AG20443 (cell line): ENCODE measurements at places on chromosomes 3 and 15.

DNA sequence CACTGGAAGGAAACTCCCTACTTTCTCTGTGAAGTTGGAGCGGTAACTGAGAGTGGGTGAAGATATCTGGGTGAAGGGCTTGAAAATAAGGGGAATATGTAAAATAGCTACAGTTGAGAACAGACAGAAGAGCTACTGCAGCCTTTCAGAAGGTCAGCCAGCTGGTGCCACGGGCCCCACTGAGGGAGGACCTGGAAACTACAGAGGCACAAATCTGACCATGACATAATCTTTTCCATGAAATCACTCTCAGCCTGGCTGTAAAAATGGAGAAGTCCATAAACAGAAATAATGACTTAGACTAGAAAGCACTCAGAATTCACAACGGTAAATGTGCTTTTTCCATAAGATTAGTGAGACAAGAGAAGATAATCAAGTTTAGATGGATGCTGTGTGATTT, 46.4 kb downstream of the ST3GAL6 start:
- DNase-seq: no peak

- DNase-seq: peak; percentile 58
These were observed 3.7 kb upstream of the CPA3 start for GRCh38 chr3:148861277-148861869.

DNA sequence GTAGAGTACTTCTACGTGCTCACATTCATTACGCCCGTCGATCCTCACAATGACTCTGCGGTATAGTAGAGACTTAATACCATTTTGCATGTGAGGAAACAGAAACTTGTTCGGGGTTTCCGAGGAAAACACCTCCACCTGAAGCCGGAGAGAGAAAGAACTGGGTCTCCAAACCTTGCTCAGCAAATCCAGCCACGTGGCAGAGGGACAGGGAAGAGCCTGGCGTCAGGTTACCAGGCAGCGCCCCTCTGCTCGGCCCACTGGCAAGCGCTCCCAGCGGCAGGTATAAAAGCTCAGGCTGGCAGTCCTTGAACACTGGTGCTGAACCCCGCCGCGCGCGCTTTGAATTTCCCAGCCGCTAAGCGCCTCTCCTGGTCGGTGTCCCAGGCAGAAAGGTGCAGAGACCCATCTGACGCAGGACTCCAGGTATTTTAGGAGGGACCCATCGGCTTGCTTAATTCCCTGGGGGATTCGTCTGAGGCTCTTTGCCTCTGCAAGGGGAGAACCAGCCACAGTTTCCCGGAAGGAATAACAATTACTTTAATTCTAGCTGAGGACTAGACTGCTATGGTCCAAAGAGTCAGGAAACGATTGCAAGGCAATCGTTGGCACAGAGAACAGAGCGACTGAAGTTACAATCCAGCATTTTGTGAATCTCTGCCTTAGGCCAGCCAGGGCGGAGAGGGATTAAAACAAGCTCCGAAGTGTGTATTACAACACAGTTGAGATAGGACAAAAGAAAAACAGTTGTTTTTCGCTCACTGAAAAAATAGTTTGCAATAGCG, at the start of gene C2CD4A:
Gene C2CD4A, plus strand, starts transcription at position 315 of the 785 bp plus-strand sequence. CDS start 637 bp downstream, outside the sequence.
- no peak for DNase-seq

DNA sequence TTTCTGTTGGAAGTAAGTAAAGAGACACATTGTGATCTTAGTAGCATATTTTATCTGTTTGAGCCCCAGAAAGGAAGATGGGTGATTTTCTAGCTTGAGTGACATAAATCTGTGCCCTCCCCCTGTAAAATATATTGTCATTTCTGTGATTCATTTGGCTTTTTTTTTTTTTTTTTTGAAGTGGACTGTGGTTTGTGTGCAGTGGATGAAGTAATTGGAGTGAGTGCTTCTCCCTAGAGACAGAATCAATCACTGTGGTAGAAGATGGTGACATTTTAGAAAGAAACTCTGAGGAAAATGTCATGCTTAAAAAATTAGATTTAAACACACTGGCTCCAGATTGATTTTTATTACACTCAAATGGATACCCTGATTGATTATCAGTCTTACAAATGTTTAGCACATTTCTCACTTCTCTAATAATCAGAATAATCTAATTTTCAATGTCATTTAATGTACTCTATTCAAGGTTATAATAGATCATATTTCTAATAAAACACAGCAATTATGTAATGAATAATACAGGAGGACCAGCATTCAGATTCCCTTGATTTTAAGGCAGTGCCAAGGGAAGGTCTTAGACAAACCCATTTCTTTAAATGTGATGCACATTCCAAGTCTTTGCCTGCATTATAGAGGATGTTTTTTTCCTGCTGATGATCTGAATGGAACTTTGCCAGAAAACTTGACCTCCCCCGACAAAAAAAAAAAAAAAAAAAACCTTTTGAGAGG, 116.6 kb downstream of the TOP2B start:
- peak; percentile 46 for DNase-seq

DNA sequence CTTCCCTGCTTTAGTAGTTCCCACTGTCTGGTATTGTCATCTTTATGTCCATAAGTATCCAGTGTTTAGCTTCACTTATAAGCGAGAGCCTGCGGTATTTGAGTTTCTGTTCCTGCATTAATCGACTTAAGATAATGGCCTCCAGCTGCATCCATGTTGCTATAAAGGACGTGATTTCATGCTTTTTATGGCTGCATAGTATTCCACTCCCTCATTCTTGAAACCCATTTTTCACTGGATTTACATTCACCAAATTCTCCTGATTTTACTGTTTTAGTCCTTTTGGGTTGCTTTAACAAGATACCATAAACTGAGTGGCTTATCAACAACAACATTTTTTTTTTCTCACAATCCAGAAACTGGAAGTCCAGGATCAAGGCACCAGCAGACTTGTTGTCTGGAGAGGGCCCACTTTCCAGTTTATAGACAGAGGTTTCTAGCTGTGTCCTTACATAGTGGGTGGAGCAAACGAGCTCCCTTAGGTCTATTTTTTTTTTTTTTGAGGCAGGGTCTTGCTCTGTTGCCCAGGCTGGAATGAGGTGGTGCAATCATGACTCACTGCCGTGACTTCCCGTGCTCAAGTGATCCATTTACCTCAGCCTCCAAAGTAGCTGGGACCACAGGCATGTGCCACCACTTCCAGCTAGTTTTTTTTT, 6.1 kb upstream of the TICRR start:
- DNase-seq: no peak

- DNase-seq: no peak
These were observed 354.3 kb downstream of the FGF12 start for GRCh38 chr3:192373032-192373431.

DNA sequence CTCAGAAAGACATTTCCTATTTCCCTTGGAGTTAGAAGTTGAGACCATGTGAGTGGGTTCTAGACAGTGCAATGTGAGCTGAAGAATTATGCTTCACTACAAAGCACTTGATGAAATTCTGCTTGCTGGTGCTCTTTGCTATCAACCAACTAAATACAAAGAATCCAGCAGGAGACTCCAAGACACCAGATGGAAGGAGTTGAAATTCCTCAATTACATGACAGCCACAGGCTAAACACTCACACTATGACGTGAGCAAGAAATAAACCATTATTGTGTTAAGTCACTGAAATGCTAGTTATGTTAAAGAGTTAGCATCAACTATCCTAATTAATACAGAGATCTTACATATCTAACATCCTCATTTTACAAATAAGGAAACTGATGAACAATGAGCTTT, 8.2 kb upstream of the MAP4 start:
- peak; percentile 28 for DNase-seq

- DNase-seq: peak; percentile 40
These were observed 374.2 kb downstream of the PLCL2 start for GRCh38 chr3:17258823-17259436.

GRCh38 chr15:41735046-41735445, 39.2 kb upstream of the MAPKBP1 start:
- no peak for DNase-seq

- DNase-seq: no peak
These were observed 22.8 kb upstream of the OSTN start for GRCh38 chr3:191176038-191176785.

- no peak for DNase-seq
These were observed 398.9 kb downstream of the LSAMP start for GRCh38 chr3:116046350-116046749.

DNA sequence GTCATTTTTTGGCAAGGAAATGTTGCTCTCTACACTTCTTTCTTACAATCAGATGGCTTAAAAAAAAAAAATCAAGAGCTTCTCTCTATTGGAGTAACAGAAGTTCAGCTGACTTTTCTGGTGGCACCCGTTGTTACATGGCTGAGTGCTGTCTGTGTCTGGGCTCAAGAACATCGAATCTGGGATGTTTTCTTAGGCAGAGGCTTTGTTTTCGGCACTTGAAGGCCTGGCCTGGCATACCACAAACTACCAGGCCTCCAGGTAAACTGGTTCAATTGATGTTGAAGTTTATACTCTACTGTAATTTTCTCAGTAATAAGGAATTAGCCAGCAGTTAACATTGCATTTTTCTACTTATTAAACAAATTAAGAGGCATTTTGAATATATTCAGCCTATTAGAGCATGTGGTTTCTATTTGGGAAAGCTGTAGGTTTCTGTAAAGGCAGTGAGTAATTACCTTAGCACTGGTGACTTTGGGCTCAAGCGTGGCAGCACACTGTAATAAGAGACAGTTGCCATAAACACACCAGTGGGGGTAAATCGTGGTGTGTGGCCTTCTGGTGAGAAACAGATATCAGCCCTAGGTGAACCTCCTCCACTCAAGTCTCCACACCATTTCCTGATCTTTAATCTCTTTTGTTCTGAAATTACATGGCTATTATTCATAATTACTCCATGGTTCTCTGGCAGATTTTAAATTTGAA, 544.7 kb downstream of the MECOM start:
- peak; percentile 17 for DNase-seq

DNA sequence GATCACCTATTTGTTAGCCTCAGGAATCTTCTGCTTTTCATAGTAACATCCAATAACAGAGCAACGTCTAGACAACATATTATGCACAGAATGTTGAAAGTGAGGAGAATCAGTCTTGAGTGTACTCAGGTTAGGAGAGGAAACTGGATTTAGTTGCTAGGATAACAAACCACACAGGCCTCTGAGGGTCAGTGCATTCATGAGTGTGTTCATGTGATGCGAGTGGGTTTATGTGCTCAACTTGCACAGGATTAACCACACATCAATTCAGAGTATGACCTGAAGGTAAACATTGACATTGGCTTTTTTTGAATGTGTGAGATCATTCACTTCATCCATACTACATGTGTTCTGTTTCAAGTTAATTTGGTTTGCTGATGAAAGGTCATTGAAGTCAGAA, 287.6 kb downstream of the DIPK2A start:
- DNase-seq: no peak

DNA sequence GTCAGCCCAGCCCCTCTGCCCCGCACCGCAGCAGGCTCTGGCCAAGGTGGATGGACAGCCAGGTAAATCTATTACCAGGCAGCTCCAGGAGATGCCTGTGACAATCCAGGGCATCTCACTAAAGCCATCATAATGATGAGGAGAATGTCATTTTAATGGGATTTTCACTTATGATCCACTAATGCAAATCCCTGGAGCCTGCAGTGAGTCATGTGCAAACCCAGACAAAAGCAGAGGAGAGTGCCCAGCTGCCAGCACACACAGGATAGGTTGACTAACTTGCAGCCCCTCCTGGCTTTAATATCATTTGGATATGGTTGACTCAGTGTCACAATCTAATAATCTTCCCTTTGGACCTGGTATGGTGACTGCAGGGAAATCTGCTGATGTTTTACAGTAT, 206.9 kb upstream of the TRIM42 start:
- no peak for DNase-seq

DNA sequence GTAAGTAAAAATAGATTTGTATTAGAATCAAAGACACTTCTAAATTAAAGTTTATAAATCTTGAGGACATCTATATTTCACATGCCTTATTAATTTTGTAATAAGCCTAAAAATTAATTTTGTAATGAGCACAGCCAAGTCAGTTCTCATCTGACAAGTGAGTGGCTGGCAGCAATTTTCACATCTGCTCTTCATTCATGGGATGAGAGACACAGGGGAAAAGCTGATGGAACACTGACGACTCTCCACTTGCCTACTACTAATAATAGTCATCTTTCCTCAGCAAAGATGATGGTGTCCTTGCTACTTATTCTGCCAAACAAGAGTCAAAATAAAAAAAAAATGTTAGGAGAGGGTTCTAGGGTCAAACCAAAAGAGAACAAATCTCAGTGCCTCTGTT, 14.4 kb upstream of the CMSS1 start:
- no peak for DNase-seq

DNA sequence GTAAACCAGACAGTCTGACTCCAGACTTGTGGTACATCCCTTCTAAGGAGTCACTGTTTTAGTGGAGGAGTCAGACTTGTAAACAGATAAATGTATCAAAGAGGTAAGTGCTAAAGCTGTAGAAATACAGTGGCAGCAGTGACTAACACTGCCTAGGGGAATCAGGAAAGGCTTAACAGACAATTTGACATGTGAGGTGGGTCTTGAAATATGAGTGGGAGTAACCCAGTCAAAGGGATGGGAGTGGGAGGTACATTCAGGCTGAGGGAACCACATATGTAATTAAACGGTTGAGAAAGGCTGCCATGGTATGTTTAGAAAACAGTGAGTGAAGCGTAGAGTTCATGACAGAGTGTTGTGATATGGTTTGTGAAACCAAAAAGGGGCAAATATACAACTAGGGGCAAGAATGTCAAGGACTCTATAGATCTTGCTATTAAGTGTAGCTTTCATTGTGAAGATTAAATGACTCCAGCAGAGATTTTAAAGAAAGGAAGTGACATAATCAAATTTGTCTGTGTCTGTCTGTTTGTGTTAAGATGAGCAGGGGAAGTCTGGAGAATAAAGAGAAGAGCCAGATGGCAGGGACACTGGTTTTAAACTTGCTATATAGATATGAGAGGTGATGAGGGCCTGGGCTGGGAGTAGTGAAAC, 11.2 kb upstream of the ALCAM start:
- DNase-seq: no peak

GRCh38 chr3:97293596-97294131, 470.9 kb upstream of the ARL6 start:
- DNase-seq: no peak

DNA sequence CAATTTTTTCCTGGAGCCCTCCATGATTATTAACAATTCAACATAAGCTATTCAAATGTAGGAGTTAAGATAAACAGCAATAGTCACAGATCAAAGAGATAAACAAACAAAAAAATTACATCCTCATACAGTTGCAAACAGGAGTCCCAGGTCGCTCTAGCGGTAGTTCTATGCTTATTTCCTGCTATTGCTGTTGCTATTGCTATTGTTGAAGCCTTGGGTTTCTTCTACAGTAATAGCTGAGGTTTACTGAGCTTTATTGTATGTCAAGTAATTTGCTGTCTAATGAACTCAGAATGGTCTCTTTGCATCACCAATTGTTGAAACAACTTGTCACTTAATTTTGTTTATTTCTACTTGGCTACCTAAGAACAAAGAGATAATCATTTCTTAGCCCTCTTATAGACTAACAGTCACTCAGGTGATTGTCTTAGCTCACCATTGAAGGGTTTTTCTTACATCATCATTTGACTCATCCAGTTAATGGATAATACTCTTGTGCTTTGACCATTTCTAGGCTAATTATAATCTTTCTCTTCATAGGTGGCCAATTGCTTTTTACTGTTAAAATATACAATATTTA, 654.6 kb downstream of the MECOM start:
- no peak for DNase-seq

- no peak for DNase-seq
These were observed 503 bp upstream of the ATRIP start for GRCh38 chr3:48446043-48446424.
